ENCODE measurements at places on chromosomes 13 and 19. TPM values are rescaled to one million over a fixed set of nuclear protein-coding genes. Genes with fewer than 3 reads are reported as not detected.

Gene LILRB1
- total RNA-seq, result 3.5 TPM

Gene IL11
- total RNA-seq, result not detected

Gene ZNF835
- 11.4 TPM for total RNA-seq

Gene TNNT1
- not detected for total RNA-seq

Gene FCAR
- total RNA-seq, result not detected

Gene FFAR3
- not detected for total RNA-seq

Gene NBEA
- 27.0 TPM for total RNA-seq

Gene EPS8L1
- total RNA-seq, result 1.1 TPM

Gene C1QTNF9B
- 0.32 TPM for total RNA-seq

Gene CYP2S1
- total RNA-seq, result 1.7 TPM

Gene ERICH6B
- not detected for total RNA-seq

Gene KLK2
- not detected for total RNA-seq

Gene MZF1
- total RNA-seq, result 20.5 TPM

Gene MIDN
- total RNA-seq, result 20.3 TPM

Gene ZNF99
- total RNA-seq, result not detected

Gene CEACAM8
- not detected for total RNA-seq

Gene POU4F1
- total RNA-seq, result not detected

Gene FFAR2
- 1.7 TPM for total RNA-seq

Gene MAB21L1
- 0.83 TPM for total RNA-seq

Gene ARHGEF7
- 53.6 TPM for total RNA-seq

Gene CEACAM3
- total RNA-seq, result 0.26 TPM

Gene TNFRSF19
- total RNA-seq, result 5.0 TPM

Gene CRLF1
- total RNA-seq, result 41.5 TPM

Gene LRRC63
- not detected for total RNA-seq

Gene LMTK3
- total RNA-seq, result 0.57 TPM

Gene CEBPA
- total RNA-seq, result 15.9 TPM

Gene CD79A
- not detected for total RNA-seq

Gene SACS
- total RNA-seq, result 69.4 TPM

Gene TPTE2
- total RNA-seq, result not detected

Gene EXOC3L2
- total RNA-seq, result 3.6 TPM

Gene RFPL4AL1
- total RNA-seq, result not detected

Gene LIG4
- 15.4 TPM for total RNA-seq

Gene APOC4
- not detected for total RNA-seq

Gene ZNF763
- total RNA-seq, result 5.4 TPM

Gene PSG6
- total RNA-seq, result not detected

Gene HIPK4
- total RNA-seq, result under 0.01 TPM

Gene DAND5
- total RNA-seq, result 0.19 TPM

Gene SOX1
- not detected for total RNA-seq

Gene RYR1
- total RNA-seq, result 0.99 TPM

Gene MBD3L2
- not detected for total RNA-seq

Gene CDKN2D
- 13.1 TPM for total RNA-seq

Gene KLC3
- total RNA-seq, result not detected

Gene PIN1
- total RNA-seq, result 183 TPM

Gene CD177
- total RNA-seq, result 0.42 TPM

Gene SUCLA2
- 48.9 TPM for total RNA-seq

Gene SIGLEC11
- total RNA-seq, result 0.50 TPM

Gene SCN1B
- total RNA-seq, result 8.3 TPM

Gene DBP
- 9.1 TPM for total RNA-seq

Gene PPAN
- 26.6 TPM for total RNA-seq

Gene DMKN
- 5.5 TPM for total RNA-seq
